T-helper 1 cell (primary cell): ENCODE measurements at places on chromosomes 7 and 10.

DNA sequence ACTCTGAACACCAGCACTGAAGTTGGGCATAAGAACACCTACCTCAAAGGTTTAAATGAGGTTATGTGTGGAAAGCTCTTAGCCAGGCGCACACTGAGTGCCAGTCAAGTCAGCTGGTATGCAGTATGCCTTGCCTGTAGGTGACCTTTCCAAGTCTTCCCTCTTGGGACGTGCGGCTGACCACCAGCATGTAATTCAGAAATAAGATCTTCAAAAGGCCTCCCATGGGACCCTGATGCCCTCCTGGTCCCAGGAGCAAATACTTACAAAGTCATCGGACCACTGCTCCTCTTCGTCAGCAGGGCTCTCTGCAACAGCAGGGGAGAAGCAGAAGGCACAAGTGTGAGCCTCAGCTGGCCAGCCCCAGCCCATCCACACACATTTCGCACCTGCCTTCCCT, 40.8 kb downstream of the BLNK start:
- no peak for DNase-seq

- DNase-seq = no peak
These were observed 433.7 kb upstream of the TPK1 start for GRCh38 chr7:145269418-145270161.

- no peak for DNase-seq
These were observed 10.5 kb upstream of the CXCL12 start for GRCh38 chr10:44395396-44395795.

GRCh38 chr10:112002206-112002605, 181.4 kb downstream of the GPAM start:
- DNase-seq = no peak

DNA sequence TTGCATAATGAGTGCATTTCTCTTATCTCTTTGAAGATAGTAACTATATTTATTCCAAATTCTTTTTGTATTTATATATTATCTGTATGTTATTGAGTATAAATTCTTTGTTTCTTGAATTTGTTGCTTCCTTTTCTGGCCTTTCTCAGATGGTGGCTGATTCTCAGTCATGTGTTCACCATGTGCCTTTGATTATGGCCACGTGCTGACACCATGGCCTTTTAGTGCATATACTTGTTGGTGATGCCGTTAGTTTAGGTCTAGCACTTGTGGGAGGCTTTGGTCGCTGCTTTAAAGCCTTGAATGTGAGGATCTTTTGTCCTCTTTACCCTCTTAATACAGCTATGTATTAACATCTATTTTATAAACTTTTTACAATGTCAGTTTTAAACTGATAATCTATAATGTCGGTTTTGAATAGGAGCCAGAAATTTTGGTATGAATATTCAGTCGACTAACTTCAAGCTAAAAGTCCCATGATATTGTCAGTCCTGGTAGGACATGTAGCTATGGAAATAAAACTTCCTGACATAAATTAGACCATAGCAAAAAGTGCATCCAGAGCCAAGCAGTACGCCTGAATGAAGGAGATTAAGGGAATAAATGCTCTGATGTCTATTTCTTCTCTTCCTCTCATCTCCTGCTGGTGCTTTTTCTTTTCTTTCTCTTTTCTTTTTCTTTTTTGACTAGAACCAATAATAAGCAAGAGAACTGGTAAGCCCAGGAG, 130.3 kb downstream of the GNAI1 start:
- no peak for DNase-seq

- DNase-seq = no peak
These were observed 5.9 kb upstream of the CAV1 start for GRCh38 chr7:116518961-116519360.

GRCh38 chr7:38574086-38574485, 57.1 kb downstream of the AMPH start:
- no peak for DNase-seq

DNA sequence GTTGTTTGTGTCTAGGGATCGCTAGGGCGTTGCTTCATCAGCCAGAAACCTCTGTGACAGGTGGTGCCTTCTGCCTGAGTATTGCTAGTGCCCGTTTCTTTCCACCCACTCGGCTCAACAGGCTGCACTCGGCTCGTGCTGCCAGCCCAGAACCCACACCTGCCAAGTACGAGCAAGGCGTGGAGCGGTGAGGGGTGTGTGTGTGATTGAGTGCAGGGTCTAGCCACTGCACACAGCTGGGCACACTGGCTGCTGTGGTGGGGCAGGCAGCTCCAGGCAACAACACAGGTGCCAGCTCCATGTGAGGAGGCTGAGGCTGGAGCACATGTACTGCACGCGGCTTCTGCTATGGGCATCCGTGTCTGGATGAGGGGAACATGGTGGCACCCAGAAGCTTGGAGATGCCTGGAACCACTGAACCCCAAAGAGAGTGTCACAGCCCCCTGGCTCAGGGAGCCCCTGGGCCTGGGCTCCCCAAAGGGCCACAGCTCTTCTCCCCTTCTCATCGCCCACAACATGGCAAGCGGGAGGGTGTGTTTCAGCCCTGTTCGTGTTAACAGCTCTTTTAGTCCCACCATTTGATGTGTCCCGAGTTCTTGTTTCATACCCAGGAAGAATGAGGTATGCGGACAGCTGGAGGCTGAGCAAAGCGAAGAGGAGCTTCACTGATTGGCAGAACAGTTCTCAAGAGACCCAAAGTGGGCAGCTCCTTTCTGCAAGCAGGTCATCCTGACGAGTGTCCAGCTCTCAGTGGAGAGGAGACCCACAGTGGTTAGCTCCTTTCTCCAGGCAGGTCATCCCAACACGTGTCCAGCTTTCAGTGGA, 78.1 kb downstream of the HDAC9 start:
- no peak for DNase-seq
